ENCODE measurements at places on chromosomes 13 and 19.

DNA sequence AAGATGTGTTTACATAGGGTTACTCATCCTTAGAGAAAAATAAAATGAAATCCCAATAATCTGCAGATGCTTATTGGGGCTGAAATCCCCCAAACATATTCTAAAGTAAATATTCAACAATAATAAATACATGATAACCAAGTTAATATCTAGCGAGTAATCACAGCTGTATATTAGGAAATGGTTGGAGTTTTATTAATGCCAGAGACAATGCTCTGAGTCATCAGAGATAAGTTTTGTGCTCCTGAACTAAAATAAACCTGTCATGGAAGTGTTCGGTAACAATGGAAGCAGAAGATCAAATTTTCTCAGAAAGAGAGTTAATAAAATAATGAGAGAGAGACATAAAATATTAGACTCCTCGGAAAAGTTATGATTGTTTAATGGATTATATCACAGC is 31.4 kb downstream of the FLT1 start:
- no peak for DNase-seq

DNA sequence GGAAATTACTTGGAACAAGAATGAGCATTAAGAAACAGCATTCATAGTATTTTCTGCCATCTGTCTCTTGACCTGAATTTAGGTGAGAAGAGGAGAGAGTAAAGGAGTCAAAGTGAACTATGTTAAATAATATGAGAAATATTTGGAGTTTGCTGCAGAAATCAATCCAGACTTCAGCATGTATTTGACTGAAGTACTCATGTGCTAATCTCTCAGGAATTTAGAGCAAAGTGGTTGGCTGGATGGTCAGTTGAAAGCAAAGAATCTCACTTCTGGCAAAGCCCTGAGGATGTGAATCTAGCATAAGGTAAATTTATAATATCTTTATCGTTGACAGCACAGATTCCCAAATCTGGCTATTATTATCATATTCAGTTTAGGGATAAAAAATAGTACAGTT is 394.3 kb downstream of the PCDH17 start:
- DNase-seq: no peak

GRCh38 chr13:73702419-73703071 is 431.7 kb downstream of the KLF12 start:
- peak; percentile 38 for DNase-seq

GRCh38 chr19:55467236-55468053 is 2.9 kb upstream of the C19orf85 start:
- DNase-seq: peak; percentile 61

GRCh38 chr13:34290661-34291060 is 472.7 kb downstream of the RFC3 start:
- no peak for DNase-seq

- DNase-seq: no peak
These were observed 22.5 kb downstream of the MAP2K2 start for GRCh38 chr19:4101496-4101770.

DNA sequence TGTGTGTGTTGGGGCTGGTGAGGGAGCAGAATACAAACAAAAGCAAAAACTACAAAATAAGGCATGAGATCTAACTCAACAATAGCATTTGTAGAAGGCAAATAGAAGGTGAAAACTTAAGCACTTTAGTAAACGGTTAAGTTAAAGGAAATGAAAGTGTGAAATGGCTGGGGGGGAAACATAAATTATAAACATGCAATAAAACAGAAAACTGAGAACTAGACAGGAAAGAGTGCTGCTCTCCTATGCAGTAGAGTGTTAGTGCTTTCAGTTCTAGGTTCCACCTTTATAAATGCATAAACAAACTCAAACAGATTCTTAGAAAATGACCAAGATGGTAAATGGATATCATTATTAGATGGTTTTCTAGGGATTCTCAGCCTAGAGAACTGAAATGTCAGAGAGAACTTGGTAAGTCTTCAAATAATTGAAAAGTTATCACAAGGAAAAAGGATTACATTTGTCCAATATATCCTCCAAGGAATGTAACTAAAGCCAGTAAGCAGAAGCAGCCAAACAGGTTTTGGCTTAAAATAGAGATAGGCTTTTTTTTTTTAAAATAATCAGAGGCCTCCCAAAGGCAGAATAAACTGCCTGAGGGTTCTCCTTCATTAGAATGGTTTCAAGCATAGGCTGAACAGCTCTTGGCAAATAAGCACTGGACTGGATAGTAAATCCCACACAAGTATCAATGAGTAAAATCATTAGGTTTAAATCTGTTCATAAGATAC is 23.3 kb downstream of the RBM26 start:
- DNase-seq: no peak

- no peak for DNase-seq
These were observed 23.1 kb upstream of the COG3 start for GRCh38 chr13:45441633-45442032.

- DNase-seq: no peak
These were observed 184.2 kb downstream of the PCCA start for GRCh38 chr13:100273138-100273537.

DNA sequence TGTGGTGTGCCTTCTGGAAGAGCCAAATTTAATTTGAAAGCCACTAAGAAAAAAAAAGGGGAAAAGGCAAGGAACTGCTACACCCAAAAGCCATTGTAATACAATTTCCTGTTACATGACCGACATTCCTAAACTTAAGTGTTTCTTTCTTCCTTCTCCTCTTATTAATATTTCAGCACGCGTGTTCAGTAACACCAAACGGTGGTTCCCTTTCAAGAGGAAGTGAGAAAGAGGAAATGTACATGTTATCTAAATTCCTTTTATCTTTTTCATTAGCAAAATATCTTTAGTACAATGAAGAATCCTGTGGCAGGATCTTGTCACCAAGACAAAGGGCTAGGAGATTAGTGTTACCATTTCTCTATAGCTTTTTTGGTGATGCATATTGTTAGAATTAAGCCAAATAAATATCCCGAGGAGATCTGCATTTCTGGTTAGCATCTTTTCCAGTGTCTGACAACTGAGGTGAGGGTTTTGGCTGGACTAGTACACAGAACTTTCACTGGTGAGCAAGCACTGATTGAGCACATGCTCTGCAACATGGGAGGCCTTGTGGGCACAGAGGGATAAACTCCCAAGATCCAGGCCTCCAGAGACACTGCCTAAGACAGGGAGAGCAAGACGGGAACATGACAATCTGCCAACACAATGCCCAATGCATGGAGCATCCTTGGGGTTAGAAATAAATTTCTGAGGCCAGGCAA is 22.1 kb downstream of the LATS2 start:
- DNase-seq: no peak

GRCh38 chr13:50887151-50887550 is 22.4 kb upstream of the RNASEH2B start:
- no peak for DNase-seq

DNA sequence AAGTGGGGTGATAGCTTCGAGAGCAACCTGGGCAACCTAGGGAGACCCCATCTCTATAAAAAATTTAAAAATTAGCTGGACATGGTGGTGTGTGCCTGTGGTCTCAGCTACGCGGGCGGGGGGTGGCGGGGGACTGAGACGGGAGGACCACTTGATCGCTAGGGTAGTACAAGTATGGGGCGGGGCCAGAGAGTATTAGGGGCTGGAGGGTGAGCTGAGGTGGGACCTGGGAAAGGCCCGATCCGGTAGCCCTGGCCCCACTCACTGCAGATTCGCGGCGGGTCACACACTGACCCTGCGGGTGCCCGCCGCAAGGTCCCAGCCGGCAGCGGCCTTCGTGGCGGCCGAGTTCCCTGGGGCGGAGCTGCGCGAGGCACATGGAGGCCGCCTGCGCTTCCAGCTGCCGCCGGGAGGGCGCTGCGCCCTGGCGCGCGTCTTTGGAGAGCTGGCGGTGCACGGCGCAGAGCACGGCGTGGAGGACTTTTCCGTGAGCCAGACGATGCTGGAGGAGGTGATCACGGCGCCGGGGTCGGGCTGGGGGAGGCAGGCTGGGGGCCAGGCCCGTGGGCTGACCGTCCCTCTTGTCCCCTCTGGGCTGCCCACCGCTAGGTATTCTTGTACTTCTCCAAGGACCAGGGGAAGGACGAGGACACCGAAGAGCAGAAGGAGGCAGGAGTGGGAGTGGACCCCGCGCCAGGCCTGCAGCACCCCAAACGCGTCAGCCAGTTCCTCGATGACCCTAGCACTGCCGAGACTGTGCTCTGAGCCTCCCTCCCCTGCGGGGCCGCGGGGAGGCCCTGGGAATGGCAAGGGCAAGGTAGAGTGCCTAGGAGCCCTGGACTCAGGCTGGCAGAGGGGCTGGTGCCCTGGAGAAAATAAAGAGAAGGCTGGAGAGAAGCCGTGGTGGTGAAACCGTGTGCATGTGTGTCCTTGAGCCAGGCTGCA is 2.0 kb upstream of the ARHGAP45 start:
- peak; percentile 73 for DNase-seq

DNA sequence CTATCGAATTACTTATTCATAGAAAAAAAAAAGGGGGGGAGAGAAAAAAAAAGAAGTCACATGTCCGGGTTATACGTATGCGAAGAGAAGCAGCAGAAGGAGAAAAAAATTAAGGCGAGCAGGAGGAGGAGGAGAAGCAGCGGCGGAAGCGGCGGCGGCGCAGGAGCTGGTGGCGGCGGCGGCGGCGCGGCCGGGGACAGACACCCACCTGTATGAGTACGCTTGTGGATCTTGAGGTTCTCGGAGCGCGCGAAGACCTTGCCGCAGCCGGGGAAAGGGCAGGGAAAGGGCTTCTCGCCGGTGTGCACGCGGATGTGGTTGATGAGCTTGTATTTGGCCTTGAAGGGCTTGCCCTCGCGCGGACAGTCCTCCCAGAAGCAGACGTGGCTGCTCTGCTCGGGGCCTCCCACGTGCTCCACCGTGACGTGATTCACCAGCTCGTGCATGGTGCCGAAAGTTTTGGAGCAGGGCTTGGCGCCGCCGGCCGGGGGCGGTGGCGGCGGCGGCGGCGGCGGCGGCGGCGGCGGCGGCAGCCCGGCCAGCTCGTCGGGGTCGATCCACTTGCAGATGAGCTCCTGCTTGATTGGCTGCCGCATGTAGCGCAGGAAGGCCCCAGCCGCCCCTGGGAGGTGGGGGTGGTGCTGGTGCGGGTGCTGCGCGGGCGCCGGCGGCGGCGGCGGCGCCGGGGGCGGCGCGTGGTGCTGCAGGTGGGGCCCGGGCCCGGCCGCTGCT is 1.5 kb downstream of the ZIC5 start:
- no peak for DNase-seq

DNA sequence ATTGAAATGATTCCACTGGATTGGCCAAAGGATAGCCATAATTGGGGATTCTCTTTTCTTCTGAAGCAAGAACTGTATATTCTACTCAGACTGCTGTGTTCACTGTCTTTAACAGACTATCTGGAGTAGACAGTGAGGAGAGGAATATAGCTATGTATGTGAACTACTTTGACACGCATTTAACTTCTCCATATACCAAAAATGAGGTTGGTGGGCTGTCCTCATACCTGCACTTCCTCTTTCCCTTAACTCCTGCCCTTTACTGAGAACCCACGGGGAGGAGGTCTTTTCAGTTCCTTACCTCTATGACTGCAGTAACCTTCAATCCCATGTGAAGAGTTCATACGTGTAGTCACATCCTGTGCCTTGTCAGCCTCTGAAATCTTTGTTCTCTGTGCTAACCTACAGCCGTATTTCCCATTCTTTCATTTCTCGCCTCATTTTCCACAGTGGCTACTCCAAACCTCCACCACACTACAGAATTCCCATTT is 305.8 kb downstream of the MTUS2 start:
- DNase-seq: no peak

DNA sequence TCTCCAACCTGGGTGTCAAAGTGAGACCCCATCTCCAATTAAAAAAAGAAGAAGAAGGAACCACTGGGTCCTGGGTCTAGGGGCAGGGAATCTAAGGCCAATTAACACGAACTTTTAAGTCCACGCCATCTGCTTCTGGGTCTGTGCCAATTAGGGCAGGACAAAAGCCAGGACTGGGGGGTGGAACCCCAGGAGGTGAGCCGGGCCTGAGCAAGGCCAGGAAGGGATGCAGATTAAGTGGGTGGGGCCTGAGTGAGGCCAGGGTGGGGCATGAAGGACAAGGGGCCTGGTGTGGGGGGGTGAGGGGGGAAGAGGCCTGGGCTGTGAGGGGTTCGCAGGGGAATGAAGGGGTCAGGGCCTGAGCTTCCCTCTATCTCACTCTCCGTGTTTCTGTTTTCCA is 26.3 kb upstream of the ZNF83 start:
- no peak for DNase-seq

- DNase-seq: peak; percentile 84
These were observed 3.2 kb downstream of the EPN1 start for GRCh38 chr19:55678121-55678671.

DNA sequence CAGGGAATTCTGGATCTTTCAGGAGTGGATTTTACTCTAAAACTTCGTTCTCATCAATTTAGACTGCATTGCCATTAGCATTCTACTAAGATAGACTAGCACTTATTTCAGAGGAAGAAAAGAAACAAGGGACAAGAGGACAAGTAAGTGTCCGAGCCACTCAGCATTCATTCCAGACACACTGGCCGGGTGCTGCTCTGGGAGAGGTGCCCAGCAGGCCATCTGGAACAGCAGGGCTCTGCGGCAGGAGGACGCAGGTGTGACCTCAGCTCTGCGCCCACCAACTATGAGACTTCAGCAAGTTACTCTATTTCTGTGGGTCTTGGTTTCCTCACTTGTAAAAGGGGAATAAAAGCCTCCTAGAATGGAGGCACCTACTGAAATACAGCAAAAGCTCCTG is 4.2 kb downstream of the EPS15L1 start:
- no peak for DNase-seq

GRCh38 chr13:20814224-20814910 is 40.6 kb upstream of the EEF1AKMT1 start:
- DNase-seq: no peak

GRCh38 chr19:3225169-3225485 is 666 bp downstream of the CELF5 start:
- no peak for DNase-seq

DNA sequence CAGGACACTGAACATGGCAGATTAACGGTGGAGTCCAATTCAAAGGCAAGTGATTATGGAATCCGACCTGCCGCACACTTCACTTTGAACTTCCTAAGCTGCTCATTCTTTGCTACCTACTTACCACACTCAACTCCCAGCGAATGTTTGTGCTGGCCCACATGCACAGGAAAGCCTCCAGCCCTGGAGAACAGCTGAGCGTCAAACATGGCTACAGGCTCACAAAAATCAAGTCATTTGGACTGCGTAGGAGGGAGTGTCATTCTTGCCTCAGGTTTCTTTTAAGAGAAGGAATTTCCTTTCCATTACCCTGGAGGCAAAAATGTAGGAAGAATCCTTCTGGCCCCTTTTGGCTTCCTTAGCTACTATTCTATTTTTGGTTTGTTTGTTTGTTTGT is 41.3 kb upstream of the IPO5 start:
- no peak for DNase-seq

- DNase-seq: peak; percentile 94
These were observed 533 bp upstream of the ATP8B3 start for GRCh38 chr19:1812426-1813191.

- no peak for DNase-seq
These were observed 935 bp downstream of the ARID3A start for GRCh38 chr19:926589-927350.

GRCh38 chr13:95296326-95296925 is 4.8 kb downstream of the ABCC4 start:
- peak; percentile 20 for DNase-seq

GRCh38 chr13:42574435-42575311 is 721 bp downstream of the TNFSF11 start:
- peak; percentile 20 for DNase-seq
